NCI-H1417 (cell line): ENCODE measurements at places on chromosomes 7 and 10.
A peak's percentile ranks its signal among the peaks of the same experiment; 100 is the strongest.

GRCh38 chr7:1548438-1548831, 7.6 kb downstream of the TMEM184A start:
- DNase-seq: no peak

DNA sequence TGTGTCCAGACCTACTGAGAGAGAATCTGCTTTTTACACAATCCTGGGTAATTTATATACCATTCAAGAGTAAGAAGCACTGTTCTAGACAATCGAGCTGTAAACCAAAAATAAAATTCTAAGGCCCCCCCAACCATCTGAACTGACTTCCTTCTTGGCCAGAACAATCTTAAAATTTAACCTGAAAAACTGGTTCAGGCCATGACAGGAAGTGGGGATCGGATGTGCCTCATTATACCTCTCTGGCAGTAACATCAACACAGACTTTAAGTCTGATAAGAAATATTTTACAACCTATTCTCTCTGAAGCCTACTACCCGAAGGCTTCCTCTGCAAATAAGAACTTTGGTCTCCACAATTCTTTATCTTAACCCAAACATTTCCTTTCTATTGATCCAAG, 75.2 kb upstream of the KIF5B start:
- DNase-seq: peak; percentile 1

- DNase-seq: no peak
Observed at GRCh38 chr7:67478066-67478465, 481.4 kb downstream of the TYW1 start.

DNA sequence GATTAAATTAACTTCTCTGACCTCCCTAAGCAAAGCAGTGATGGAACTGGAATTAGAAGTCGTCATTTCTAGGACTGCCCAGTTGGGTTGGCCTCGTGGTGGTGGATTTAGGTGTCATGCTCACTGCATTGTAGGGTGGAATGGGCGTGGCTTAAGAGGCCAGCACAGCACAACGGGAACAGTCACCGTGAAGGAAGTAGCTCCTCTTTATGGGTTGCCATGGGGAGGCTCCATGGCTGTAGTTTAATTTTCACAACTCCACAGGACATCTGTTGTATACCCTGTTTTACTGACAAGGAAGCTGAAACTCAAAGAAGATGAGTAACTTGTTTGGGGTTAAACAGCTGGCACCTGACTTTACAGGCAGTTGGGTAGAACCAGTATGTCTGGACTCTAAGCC, 208.3 kb downstream of the CELF2 start:
- no peak for DNase-seq

GRCh38 chr10:130341356-130341755, 205.2 kb downstream of the GLRX3 start:
- no peak for DNase-seq

- DNase-seq: no peak
Observed at GRCh38 chr7:93715234-93715633, 140.7 kb upstream of the CALCR start.

DNA sequence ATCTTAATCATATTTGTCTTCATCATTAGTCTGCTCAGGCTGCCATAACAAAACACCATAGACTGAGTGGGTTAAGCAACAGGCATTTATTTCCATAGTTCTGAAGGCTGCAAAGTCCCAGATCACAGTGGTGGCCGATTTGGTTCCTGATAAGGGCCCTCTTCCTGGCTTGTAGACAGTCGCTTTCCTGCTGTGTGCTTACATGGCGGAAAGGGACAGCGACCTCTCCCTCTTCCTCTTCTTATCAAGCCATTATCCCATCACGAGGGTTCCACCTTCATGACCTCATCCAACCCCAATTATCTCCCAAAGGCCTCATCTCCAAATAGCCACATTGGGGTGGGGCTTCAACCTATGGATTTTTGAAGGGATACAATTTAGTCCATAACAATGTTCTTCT, 84.0 kb downstream of the LYZL1 start:
- no peak for DNase-seq

DNA sequence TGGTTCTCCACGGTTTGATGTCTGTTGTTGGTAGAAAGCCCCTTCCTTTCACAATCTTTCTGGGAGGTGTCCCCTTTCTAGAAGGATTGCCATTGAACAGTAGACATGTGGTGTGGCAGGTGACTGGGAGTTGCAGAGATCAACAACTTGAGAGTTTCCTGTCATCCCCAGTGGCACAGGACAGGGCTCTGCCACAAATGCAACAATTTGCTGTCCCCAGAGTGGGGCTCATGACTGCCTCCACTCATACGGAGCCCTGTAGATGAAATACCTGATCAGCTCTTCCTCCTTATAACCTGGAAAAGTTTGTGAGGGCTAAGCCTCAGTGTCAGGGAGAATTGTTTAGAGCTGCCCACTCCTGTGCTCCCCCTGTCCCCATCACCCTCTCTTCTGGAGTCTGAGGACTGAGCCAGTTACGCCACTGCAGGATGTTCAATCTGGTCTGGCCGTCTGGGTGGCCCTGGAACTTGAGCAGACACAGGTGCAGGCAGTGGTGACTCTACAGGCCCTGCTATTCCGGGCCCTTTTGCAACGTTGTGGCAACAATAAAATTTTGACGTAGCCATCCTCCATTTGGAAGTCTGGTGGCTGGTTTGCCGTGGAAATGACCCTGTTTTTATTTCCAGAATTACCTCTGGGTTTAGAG, 6.5 kb downstream of the DBNL start:
- no peak for DNase-seq

GRCh38 chr7:121456015-121456414, 59.9 kb upstream of the FAM3C start:
- DNase-seq: no peak

DNA sequence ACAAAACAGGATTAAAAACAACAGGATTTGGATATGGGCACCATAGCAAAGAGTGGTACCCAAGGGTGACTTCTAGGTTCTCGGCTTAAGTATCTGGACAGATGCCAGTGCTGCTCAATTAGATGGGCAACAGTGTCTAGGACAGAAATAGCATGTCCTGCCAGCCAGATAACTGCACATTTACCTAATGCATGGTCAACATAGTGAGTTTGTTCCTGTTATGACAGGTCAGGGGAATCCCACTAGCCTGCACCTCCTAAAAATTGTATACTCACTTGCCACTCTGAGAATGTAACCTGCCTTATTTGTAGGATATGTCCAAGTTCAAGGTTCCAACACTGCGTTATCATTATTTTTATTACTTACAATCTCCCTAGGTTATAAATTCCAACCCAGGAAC, 471.7 kb downstream of the GRM8 start:
- no peak for DNase-seq

DNA sequence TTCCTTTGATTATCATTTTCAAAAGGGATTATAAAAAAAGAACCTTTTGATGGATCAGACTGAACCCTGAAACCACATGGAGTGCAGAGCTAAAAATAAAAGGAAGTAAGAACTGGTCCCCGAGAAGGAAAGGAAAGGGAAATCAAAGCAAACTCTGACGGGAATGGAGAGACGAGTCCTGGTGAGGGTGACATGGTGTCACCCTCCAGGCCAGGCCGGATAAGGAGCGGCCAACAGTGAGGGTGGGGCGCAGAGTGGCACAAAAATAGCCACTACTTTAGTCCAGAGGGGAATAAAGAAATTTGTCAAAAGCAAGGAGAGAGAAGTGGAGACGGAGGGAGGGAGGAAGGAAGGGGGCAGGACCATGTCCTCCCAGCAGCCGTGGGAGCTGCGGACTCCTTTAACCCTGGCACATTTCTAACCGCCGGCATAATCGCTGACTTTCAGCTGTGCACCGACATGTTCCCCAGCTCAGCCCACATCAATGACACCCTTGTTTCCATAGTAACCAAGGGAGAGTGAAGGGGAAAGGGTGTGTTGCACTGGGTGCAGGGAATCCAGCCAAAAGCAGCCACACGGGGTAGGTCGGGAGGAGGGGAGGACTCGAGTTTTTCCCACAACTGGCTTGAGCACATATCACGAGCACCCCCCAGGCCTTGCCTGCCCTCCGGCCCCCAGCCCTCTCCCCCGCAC, 29.7 kb downstream of the TRIM8 start:
- peak; percentile 37 for DNase-seq

- DNase-seq: no peak
Observed at GRCh38 chr10:84214612-84215235, 10.6 kb downstream of the LRIT2 start.
